ENCODE measurements at places on chromosomes 7 and 10. TPM values are rescaled to one million over a fixed set of nuclear protein-coding genes. Genes with fewer than 3 reads are reported as not detected.

DNA sequence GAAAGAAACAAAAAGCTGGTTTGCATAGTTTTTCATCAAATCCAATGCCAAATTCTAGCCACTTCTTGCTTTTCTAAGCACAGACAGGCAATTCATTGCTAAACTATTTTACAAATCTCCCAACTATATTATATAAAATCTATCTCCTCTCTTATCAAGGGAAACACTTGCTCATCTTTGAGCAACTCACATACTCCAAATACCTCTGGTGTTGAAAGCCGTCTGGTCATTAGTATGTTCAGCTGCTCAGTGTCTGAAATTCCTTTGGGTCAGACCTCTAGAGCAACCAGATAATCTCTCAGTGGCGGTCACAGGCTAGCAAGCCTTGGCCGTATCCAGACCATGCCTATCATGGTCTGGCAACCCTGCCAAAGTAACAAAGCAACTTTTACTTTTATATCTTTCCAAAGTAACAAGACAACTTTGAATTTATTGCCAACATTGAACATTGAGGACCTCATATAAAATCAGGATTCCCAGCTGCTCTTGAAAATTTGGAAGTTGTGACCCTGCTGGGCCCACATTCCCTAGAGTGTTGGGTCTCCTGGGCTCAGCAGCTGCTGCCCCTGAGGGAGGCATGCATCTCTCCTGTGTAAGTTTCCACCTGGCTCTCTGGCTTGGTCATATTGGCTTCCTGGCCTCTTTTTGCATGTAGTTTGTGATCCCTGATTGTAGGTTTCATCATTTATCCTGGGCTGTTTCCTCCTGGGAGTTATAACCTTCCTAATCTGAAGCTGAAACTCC is 56.8 kb upstream of the LANCL2 start:
- H3K4me1 ChIP-seq, result peaks cover 6% of the 10 kb centered on the region
- no peaks in the 10 kb centered on the region for H3K36me3 ChIP-seq
- H3K27me3 ChIP-seq, result peaks cover 10% of the 10 kb centered on the region

LIPN gene
- polyA plus RNA-seq, result not detected

DNA sequence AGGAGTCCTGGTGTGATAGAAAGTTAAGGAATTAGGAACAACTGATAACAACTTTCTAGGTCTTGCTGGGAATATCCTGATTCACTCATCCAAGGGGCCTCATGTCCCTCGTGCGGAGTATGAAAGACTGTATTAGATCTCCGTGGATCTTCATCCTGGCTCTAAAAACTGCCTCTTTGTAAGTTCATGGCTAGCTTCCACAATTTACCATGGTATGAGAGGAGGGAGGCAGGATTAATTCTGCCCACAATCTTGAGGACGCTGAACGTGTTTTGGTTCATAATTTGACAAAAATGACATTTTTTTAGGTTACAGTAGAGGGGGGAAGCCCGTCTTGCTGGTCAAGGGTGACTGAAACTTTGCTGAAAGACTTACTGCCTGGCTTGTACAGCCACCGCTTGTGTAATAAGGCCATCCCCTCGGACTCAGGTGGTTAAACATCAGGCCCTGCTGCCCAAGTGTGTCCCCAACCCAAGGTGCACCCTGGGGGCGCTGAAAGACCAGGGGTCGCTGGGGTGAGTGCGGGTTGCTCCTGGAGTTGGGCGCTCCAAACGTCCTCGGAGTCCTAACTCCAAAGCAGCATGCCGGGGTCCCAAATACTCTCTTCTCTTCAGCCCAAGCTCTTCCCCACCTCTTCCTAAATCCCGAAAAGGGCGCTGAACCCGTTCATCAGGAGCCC is 733 bp downstream of the HIBADH start:
- no peaks in the 10 kb centered on the region for H3K4me1 ChIP-seq
- no peaks in the 10 kb centered on the region for H3K36me3 ChIP-seq
- peak overlapping the region; percentile 78 for H3K27ac ChIP-seq
- H3K4me3 ChIP-seq, result peak overlapping the region; percentile 71

- DNase-seq, result no peak
- no peak overlapping the region for H3K27ac ChIP-seq
- peaks cover 75% of the 10 kb centered on the region for H3K36me3 ChIP-seq
- no peak overlapping the region for H3K4me3 ChIP-seq
- no peaks in the 10 kb centered on the region for H3K27me3 ChIP-seq
- peaks cover 5% of the 10 kb centered on the region for H3K4me1 ChIP-seq
Observed at GRCh38 chr7:99038086-99038855, 105.6 kb downstream of the SMURF1 start.

- no peak overlapping the region for H3K4me3 ChIP-seq
- no peak overlapping the region for H3K27ac ChIP-seq
- H3K36me3 ChIP-seq, result no peaks in the 10 kb centered on the region
- peak; percentile 38 for DNase-seq
- H3K27me3 ChIP-seq, result no peaks in the 10 kb centered on the region
- H3K4me1 ChIP-seq, result no peaks in the 10 kb centered on the region
Observed at GRCh38 chr7:140159497-140159896, 17.3 kb downstream of the KDM7A start.

DNA sequence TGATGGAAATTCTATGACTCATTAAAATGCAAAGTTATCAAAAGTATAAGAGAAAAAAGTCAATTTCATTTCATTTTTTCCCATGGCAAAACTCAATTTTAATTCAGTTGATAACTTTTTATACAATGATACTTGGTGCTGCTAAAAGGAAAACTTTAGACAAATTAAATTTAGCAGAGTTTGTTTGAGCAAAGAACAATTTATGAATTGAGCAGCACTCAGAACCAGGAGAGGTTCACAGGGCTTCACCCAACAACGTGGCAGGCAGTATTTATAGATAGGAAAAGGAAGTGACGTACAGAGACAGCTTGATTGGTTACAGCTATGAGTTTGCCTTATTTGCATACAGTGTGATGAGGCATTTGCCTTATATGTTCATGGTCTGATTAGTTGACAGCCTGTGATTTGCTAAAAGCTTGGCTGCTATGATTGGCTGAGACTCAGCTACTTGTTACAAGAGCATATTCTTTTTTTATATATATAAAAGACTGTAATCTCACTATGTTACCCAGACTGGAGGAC is 157.2 kb upstream of the CELF2 start:
- H3K27me3 ChIP-seq, result no peaks in the 10 kb centered on the region
- no peaks in the 10 kb centered on the region for H3K4me1 ChIP-seq
- H3K27ac ChIP-seq, result no peak overlapping the region
- DNase-seq, result no peak

- H3K36me3 ChIP-seq, result no peaks in the 10 kb centered on the region
- H3K27ac ChIP-seq, result no peak overlapping the region
- no peaks in the 10 kb centered on the region for H3K27me3 ChIP-seq
- H3K4me1 ChIP-seq, result no peaks in the 10 kb centered on the region
- H3K4me3 ChIP-seq, result no peak overlapping the region
- no peak for DNase-seq
Observed at GRCh38 chr7:48610705-48611104, 313.6 kb upstream of the CDC14C start.

CHN2 gene
- polyA plus RNA-seq, result not detected

PDZD7 gene
- polyA plus RNA-seq, result 1.5 TPM

GRCh38 chr7:130970196-130970595 is 236.2 kb upstream of the KLF14 start:
- H3K36me3 ChIP-seq, result peaks cover 4% of the 10 kb centered on the region
- no peaks in the 10 kb centered on the region for H3K27me3 ChIP-seq
- H3K4me3 ChIP-seq, result no peak overlapping the region
- H3K27ac ChIP-seq, result no peak overlapping the region

SNCG gene
- polyA plus RNA-seq, result 19.0 TPM

GRCh38 chr7:28573059-28573553 is 160.8 kb downstream of the CREB5 start:
- H3K27ac ChIP-seq, result no peak overlapping the region
- peaks cover 3% of the 10 kb centered on the region for H3K4me1 ChIP-seq
- H3K27me3 ChIP-seq, result no peaks in the 10 kb centered on the region
- peak; percentile 47 for DNase-seq
- H3K36me3 ChIP-seq, result no peaks in the 10 kb centered on the region

DNA sequence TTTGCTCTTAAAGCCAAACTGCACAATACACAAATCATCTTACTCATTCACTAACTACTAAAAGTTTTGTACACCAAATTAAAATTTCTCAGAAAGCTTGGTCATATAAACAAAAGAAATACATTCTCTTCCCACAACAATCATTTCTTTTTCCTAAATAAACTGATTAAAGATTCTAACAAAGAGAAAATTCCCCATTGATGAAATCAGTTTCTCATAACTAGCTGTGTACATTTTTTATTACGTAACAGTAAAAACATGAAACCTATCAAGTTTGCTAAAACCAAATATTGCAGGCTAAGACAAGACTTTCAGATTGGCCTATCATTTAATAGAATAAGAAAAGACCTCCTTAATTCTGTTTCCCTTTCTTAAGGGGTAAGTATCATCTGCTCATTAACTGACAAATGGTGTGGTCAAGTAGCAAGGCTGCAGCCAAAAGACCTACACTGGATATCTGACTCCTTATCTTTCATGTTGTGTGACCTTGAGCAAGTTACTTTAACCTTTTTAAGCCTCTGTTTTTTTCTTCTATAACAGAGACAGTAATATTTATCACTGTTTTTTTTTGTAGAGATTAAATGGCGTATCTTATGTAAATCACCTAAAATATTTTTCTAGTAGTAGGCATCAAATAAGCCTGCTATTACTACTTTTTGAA is 22.4 kb downstream of the NAMPT start:
- no peak overlapping the region for H3K27ac ChIP-seq
- no peak overlapping the region for H3K4me3 ChIP-seq
- peaks cover 34% of the 10 kb centered on the region for H3K36me3 ChIP-seq
- H3K27me3 ChIP-seq, result no peaks in the 10 kb centered on the region

GRCh38 chr10:124106241-124106879 is 13.0 kb upstream of the CHST15 start:
- no peak overlapping the region for H3K27ac ChIP-seq
- peaks cover 2% of the 10 kb centered on the region for H3K27me3 ChIP-seq
- DNase-seq, result peak; percentile 55
- no peak overlapping the region for H3K4me3 ChIP-seq
- no peaks in the 10 kb centered on the region for H3K36me3 ChIP-seq

DNA sequence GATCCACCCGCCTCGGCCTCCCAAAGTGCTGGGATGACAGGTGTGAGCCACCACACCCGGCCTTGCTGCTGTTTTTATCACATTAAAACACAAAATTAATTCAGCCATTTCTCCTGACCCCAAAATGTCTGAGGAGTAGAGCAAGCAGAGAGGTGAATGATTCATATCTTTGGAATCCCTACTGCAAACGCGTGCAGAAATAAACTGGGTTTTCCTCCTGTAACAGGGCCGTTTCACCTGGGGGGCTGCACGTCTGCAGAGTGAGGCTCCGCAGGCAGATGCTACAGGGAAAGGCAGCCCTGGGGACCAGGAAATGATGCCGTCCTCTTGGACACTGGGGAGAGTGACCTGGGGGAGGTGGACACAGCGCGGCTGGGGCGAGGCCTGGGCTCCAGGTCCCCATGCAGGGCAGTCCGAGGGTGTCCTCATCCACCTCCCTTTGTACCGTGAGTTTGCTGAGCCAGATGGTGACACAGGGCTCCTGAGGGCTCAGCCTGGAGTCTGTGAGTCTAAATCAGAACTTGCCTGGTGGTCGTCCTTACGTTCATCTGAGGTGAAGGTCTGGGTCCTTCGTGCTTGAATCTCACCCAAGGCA is 41.9 kb downstream of the PDGFA start:
- no peak overlapping the region for H3K27ac ChIP-seq
- no peak overlapping the region for H3K4me3 ChIP-seq
- H3K36me3 ChIP-seq, result no peaks in the 10 kb centered on the region
- peak; percentile 15 for DNase-seq
- H3K27me3 ChIP-seq, result peaks cover 26% of the 10 kb centered on the region

DNA sequence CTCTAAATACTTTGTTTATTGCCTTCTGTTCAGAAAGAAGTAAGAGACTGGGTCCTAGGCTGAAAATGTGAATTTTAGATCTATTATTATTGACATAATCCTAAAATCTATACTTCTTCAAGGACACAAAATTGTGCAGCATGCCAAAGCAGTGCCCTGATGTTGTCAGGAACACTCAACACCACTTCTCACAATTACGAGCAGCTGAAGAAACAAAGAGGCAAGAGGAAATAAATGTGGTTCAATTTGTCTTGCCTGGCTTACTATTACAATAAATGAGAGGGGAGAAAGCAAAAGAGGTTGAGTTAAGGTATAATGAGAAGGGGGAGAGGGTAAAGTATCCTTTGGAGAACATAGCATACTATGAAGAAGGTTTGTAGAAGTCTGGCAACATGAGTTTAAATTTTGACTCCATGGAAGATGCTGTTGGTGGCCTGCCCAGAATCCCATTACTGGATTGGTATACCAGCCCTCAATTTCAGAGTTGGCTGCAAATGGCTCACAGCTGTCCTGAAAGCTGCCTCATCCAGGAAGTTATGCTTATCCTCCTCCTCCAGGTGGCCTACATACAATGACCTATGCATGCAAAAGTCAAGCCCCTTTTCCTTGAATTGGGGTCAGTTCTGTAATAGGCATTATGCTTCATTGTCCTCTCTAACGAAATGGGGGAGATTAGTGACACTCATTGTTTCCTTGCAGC is 274.6 kb upstream of the SMIM30 start:
- H3K4me1 ChIP-seq, result no peaks in the 10 kb centered on the region

DNA sequence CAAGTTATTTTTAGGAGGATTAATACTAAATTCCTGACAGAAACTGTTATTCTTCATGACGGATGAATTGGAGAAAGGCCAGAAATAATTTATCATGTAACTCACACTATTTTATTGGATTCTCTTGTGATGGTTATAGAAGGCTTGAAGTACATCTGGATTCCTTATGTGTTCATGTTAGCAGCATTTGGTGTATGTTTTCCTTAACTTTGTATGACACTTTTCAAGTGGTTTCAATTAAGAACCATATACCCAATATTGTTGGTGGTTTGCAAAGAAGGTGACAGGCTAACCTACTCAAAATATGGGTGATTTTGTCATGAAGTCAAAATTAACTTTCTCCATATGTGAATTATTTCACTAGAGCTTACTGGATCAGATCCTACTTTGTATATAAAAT is 532.2 kb upstream of the CNTNAP2 start:
- no peak overlapping the region for H3K27ac ChIP-seq
- H3K36me3 ChIP-seq, result no peaks in the 10 kb centered on the region
- H3K27me3 ChIP-seq, result no peaks in the 10 kb centered on the region
- no peak for DNase-seq

GRCh38 chr10:100999742-101000126 is at the start of gene LZTS2:
Gene LZTS2, plus strand, starts transcription at chr10:100999808. Its CDS starts 2,731 bp downstream, at chr10:101002539.
- H3K27ac ChIP-seq, result peak within 1 kb of the TSS; percentile 95
- DNase-seq, result no peak
- peaks cover 22% of the 10 kb centered on the region for H3K36me3 ChIP-seq
- no peaks in the 10 kb centered on the region for H3K27me3 ChIP-seq
- peaks cover 25% of the 10 kb centered on the region for H3K4me1 ChIP-seq

GRCh38 chr7:47333959-47334358 is 248.0 kb downstream of the TNS3 start:
- H3K4me1 ChIP-seq, result peaks cover 43% of the 10 kb centered on the region
- no peak for DNase-seq
- H3K4me3 ChIP-seq, result no peak overlapping the region
- H3K36me3 ChIP-seq, result peaks cover 14% of the 10 kb centered on the region

Data from IMR-90 (cell line).